ENCODE measurements at places on chromosomes 11 and 22.

DNA sequence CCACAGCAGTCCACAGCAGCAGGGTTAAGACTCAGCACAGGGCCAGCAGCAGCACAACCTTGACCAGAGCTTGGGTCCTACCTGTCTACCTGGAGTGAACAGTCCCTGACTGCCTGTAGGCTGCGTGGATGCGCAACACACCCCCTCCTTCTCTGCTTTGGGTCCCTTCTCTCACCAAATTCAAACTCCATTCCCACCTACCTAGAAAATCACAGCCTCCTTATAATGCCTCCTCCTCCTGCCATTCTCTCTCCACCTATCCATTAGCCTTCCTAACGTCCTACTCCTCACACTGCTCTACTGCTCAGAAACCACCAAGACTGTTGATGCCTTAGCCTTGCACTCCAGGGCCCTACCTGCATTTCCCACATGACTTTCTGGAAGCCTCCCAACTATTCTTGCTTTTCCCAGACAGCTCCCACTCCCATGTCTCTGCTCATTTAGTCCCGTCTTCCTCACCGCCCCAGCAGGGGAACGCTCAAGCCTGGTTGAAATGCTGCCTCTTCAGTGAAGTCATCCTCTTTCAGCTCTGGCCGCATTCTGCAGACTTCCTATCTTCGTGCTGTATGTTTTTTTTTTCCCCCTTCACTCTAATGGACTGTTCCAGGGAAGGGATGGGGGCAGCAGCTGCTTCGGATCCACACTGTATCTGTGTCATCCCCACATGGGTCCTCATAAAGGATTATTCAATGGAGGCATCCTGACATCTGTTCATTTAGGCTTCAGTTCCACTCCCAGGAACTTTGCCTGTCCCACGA lies 3.3 kb downstream of the IL18BP start:
- peak; percentile 38 for DNase-seq

DNA sequence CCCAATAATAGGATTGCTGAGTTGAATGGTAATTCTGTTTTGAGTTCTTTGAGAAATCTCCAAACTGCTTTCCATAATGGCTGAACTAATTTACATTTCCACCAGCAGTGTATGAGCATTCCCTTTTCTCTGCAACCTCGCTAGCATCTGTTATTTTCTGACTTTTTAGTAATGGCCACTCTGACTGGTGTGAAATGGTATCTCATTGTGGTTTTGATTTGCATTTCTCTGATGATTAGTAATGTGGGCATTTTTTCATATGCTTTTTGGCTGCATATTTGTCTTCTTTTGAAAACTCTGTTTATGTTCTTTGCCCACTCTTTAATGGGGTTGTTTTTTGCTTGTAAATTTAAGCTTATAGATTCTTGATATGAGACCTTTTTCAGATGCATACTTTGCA lies 97.4 kb downstream of the FDX1 start:
- DNase-seq, result no peak

- no peak for DNase-seq
Observed at GRCh38 chr11:57485217-57485990, 25.1 kb downstream of the RTN4RL2 start.

GRCh38 chr11:131944736-131945135 lies 574.3 kb downstream of the NTM start:
- DNase-seq, result no peak

DNA sequence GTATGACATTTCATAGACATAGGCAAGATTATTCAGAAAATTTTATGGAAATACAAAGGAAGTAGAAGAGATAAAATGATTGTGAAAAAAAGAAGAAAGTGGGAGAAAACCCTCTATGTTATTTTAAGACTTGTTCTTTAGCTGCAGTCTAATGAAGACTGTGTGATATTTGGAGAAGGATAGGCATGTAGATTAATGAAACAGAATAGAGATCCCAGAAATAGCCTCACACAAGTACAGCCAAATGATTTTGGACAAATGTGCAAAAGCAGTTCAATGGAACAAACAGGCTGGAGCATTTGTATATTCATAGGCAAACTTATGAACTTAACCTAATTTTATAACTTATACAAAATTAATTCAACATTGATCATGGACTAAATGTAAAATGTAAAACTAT lies 14.3 kb downstream of the ANO5 start:
- no peak for DNase-seq

- peak; percentile 45 for DNase-seq
Observed at GRCh38 chr11:64766881-64767280, 7.1 kb upstream of the PYGM start.

GRCh38 chr22:49670456-49671330 lies 157.0 kb downstream of the BRD1 start:
- DNase-seq, result peak; percentile 65

DNA sequence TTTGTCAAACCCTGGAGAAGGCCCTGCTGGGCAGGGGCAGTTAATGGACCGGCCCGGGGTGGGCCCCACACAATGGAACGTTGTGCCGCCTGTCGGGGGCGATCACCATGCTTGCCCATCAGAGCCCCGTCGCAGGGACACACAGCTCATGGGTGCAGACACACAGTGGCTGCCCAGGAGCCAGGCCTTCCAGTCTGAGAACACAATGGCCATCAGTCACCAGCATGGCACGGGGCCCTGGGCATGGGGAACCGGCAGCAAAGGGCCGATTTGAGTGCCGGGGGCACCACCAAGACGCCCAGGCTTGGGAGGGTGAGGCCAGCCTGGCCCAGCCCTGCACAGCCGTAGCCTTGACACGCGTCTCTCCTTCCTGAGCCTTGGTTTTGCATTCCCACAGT lies 7.1 kb downstream of the LINC01488 start:
- no peak for DNase-seq

- DNase-seq, result peak; percentile 71
Observed at GRCh38 chr11:76654298-76654851, 16.2 kb downstream of the LRRC32 start.

GRCh38 chr11:3051196-3052108 lies 5.8 kb downstream of the CARS1 start:
- no peak for DNase-seq

DNA sequence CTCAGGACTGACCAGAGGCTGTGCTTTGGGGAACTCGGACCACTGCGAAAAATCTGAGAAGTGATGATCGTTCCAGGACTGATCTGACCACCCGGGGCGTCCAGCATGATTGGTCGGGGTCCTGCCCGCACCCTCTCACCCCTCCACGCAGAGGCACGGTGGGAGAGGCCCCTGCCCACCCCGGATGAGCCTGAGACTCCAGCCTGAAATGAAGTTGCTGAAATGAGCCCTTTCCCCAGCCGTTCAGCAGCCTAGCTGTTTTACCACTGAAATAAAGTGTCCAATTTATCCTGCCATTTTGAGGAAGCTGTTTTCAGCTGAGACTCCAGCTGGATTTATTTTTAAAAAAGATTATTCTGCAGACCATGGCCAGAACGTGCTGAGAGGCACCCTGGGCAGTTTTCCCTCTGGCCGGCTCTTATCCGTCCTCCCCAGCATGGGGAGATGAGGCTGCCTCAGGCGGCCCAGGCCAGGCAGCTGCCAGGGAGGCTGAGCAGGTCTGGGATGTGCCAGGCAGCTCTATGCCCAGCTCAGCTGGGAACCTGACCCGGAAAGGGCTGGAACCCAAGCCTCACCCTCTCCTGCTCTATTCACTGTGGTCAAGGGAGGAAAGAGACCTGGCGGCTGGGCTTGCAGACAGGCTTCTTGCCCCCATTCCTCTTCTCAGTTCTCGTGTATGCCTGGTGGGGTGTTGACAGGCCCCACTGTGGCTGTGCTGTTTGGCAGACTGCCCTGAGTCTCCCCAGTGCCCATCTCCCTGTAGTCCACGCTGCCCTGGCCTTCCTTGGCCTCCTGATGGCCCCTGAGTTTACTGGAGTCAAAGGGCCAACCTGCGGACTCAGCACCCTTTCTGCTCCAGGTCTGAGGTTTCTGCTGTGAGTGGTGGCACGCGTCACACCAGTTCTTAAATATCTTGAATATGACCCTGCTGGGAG lies 161.0 kb upstream of the B3GAT1 start:
- peak; percentile 50 for DNase-seq

GRCh38 chr11:128941573-128942271 lies 949 bp downstream of the TP53AIP1 start:
- no peak for DNase-seq

DNA sequence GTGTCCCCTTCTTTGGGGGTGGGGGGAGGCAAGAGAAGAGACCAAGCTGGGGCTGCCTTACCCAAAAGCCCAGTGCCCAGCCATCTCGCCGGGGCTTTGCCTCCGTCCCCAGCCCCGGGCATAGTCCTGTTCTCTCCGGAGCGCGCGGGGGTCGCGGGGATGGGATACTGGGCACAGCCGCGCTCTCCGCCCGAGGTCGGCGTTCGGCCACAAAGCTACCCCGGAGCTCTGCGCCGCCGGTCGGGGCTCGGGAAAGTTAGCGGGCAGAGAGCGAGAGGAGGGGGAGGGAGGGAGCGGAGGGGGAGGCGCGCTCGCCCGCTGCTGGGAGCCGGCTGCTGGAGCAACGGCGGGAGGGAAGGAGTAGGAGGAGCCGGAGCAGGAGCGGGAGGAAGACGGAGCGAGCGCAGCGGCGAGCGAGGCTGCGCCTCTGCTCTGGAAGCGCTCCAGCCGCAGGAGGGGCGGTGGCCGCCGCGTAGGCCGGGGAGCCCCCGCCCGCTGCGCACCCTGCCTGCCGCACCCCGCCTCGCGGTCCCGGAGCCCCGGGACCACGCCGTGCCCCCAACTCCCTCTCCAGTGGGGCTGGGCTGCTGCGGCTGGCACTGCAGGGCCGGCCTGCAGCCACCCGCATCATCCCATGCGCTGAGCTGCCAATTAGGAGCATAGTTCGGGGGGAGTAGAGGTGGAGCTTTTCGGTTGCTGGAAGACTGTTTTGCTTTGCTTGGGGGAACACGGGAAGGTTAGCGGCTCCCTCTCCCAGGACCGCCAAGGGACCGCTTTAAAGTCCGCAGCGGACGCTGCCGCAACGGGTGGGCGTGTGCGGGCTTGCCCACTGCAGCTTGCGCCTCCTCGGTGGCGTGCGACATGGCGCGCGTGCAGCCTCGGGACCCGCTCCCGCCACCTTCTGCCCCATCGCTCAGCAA lies at the start of gene SCN4B:
Gene SCN4B, minus strand, starts transcription at position 272 of the 920 bp plus-strand sequence. Its CDS starts 150 bp downstream, at position 122.
- DNase-seq, result peak; percentile 88

- no peak for DNase-seq
Observed at GRCh38 chr11:42329929-42330565, 870.6 kb upstream of the LRRC4C start.

DNA sequence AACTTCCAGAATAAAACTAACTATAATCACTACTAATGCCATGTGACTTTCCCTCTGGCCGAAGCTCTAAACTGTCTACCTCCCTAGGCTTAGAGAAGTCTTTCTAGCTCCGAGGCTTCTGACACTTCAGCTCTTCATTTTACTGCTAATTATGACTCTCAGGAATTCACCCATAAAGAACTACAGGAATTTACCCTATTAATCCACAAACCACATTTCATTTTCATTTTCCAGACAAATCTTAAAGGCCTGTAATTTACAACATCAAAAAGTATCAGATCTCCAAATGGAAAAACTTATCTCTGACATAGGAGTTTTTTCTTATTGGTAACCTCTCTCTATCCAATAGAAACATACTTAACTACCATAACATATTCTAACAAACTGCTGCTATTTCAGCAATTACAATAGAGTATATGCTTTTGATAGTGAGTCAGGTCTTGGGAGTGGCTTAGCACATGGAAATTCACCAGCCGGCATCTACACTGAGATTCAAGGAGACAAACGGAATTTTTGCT lies 33.4 kb downstream of the MRTFA start:
- no peak for DNase-seq

GRCh38 chr11:133238495-133238894 lies 293.8 kb downstream of the OPCML start:
- DNase-seq, result no peak

GRCh38 chr11:69529001-69529400 lies 47.5 kb downstream of the LINC01488 start:
- DNase-seq, result peak; percentile 40

DNA sequence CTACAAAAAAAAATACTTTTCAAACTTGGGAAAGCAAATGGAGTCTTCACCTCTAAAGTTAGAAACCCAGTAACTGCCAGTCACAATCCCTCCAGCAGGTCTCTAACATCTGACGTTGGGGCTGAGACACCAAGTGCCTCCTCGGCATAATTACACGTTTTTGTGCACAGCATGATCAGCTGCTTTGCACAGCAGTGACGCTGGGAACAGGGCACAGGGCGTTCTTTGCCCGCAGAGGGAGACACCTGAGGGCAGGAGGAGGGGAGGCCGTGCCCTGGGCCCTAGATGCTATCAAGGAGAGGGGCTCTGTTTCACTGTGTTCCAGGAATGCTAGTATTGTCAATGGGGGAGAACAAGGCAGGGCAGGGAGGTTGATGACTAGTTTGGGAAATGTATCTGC lies 120.1 kb downstream of the PARVA start:
- no peak for DNase-seq

DNA sequence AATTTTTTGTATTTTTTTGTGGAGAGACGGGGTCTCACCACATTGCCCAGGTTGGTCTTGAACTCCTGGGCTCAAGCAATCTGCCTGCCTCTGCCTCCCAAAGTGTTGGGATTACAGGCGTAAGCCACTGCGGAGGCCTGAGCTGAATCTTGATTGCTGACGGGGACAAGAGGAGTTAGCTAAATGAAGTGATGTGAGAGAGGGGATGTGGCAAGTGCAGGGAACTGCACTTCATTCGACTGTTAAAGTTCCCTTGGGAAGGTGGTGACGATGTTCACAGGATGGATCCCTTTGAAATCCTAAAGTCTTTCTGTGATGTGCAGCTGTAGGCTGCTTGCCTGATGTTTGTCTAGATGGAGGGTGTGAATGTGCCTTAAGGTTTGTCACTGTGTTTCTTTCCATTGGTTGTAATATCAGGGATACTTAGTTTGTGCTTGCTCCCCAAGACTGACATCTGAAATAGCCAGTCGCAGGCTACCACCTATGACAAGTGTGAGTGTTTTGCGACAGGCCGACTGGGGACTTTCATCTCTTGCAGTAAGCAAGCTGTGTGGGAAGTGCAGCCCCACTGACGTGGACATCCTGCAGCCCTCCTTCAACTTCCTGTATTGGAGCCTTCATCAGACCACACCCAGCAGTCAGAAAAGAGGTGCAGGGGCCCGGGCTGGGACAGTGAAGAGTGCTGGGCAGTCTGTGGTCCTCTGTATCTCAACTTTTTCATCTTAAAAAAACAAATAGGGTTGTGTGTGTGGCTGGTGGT lies 19.6 kb upstream of the CCDC134 start:
- DNase-seq, result no peak

GRCh38 chr11:125923012-125923579 lies 18.8 kb downstream of the DDX25 start:
- peak; percentile 78 for DNase-seq

GRCh38 chr11:113555071-113555619 lies 79.9 kb upstream of the DRD2 start:
- DNase-seq, result peak; percentile 64

- no peak for DNase-seq
Observed at GRCh38 chr22:37306494-37306829, 24.2 kb downstream of the CYTH4 start.

- DNase-seq, result peak; percentile 52
Observed at GRCh38 chr11:63179432-63180041, 35.5 kb upstream of the SLC22A24 start.
